ENCODE measurements at places on chromosomes 5 and 9. TPM values are rescaled to one million over a fixed set of nuclear protein-coding genes. Genes with fewer than 3 reads are reported as not detected.

Gene ALAD
- 22.4 TPM for total RNA-seq

Gene KIAA0825
- total RNA-seq: 1.9 TPM

Gene CARTPT
- total RNA-seq: not detected

Gene ADGRD2
- total RNA-seq: not detected

Gene TMOD1
- total RNA-seq: 5.2 TPM

Gene TMEM171
- total RNA-seq: 1.0 TPM

Gene WNK2
- not detected for total RNA-seq

Gene MTRR
- 25.9 TPM for total RNA-seq

Gene PCDHGA11
- 6.8 TPM for total RNA-seq

Gene NNT
- total RNA-seq: 84.6 TPM

Gene SPEF2
- 1.2 TPM for total RNA-seq

Gene SHOC1
- total RNA-seq: not detected

- DNase-seq: no peak
These were observed 19.0 kb upstream of the RUSC2 start for GRCh38 chr9:35470894-35471293.

DNA sequence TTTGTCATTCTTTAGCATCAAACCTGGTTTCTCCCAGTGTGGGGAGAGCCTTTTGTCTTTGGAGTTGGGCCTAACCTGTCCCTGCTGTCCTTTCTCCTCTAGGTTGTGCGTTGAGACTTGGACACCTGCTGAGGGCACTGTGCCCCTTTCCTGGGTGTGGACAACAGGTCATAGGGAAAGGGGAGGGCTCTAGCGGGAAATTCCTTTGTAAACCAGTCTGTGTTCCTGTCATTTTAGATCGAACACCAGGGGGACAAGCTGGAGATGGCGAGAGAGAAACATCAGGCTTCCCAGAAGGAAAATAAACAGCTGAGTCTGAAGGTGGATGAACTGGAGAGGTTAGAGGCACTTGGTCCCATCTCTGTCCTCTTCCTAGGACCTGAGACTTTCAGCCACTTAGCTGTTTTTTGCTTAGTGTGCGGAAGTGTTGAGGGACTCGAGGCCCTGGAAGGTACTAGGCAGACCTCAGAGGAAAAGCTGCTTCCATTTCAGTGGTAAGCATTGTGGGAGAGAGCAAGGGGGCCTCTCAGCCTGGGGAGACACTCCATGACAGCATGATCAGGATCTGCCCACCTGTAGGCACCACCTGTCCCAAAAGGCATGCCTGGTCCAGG lies 8.6 kb upstream of the GLE1 start:
- peak; percentile 37 for DNase-seq

- no peak for DNase-seq
These were observed 6.1 kb downstream of the CSNK1G3 start for GRCh38 chr5:123518111-123518510.

- DNase-seq: no peak
These were observed 75.4 kb upstream of the LPAR1 start for GRCh38 chr9:111113712-111114111.

DNA sequence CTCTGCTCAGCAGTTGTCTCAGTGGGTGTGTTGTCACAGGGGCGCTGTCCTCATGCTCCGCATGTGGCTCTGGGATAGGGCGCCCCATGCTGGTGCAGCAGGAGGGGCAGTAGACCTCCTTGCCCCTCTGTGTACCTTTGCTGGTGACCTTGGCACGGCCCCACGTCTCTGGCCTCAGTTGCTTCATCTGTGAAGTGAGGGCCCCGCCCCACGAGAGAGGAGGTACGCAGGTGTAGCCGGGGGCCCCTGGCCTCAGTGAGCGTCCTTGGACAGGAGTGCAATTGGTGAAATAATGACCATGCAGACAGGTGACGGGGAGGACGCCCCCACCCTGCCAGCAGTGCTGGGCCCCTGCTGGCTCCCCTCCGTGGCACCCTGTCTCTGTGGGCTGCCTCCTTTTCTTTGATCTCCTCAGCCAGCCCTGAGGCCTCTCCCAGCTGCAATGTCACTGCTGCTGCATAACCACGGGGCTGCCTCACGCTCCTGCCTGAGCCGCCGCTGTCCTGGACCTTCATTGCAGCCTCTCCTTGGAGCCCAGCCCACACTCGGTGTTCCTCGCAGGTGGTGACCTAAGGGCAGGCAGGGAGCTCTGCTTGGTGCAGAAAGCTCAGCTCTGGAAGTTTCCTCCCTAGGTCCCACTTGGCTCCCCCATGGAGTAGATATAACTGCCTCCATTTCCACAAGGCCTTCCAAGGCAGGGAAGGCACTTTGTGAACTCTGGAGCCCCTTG lies 57.3 kb downstream of the PHF2 start:
- no peak for DNase-seq

DNA sequence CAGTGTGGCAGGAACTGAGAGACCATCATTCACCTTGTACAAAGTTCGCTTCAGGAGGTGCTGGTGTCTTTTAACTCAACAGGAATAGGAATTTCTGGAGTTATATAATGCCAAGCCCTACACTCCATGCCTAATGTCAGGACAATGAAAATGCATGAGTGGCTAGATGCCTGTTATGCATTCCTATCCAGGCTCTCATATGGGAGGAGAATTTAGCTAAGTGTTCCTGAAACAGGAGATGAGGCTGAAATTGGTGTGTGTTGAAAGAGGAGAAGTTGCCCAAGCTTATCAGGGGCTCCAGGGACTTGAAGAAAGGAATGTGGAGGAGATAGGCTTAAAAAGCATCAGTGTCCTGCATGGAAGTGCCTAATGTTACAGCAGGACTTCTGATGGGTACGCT lies 26.8 kb upstream of the PRUNE2 start:
- no peak for DNase-seq

DNA sequence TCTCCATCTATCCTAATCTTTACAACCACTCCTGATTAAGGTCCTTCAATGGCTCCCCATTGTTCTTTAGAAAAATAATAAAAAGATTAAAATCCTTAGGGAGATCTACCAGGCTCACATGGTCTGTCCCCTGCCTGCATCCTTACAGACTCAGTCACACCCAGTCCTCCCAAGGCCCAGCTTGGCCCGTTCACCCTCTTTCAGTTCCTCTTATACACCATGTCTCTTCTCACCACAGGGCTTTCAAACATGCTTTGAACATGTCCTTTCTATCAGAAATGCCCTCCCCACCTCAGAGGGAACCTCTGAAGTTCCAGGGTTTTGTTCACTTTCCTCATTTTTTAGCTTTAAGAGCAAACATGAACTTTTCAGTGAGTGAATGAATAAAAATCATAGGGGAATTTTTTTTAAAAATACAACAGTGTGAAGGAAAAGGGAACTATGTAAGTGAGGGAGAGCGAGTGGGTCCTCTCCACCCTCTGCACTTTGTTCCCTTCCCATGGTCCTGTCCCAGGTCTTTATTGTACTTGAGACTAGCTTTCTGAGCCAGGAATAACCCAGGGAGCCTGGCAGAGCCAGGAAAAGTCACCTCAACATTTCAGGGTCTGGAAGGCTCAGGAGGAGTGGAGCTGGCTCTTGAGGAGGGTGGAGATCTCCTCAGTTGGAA lies 55.3 kb downstream of the TRPC7 start:
- DNase-seq: no peak

GRCh38 chr5:110517396-110517795 lies 209.1 kb downstream of the TMEM232 start:
- DNase-seq: no peak

GRCh38 chr9:76638001-76638400 lies 126.2 kb upstream of the PCA3 start:
- DNase-seq: no peak

GRCh38 chr5:32541241-32541640 lies 44.1 kb upstream of the SUB1 start:
- no peak for DNase-seq

- no peak for DNase-seq
These were observed 1.4 kb downstream of the OBP2B start for GRCh38 chr9:133207540-133208170.

GRCh38 chr9:8895861-8896224 lies 1096.3 kb upstream of the DMAC1 start:
- DNase-seq: peak; percentile 68

- DNase-seq: peak; percentile 54
These were observed 34.5 kb downstream of the KCTD16 start for GRCh38 chr5:144205141-144205551.

GRCh38 chr9:84251921-84252320 lies 88.6 kb downstream of the SLC28A3 start:
- DNase-seq: no peak

- peak; percentile 76 for DNase-seq
These were observed 46.4 kb upstream of the STK32A start for GRCh38 chr5:147188200-147189108.

DNA sequence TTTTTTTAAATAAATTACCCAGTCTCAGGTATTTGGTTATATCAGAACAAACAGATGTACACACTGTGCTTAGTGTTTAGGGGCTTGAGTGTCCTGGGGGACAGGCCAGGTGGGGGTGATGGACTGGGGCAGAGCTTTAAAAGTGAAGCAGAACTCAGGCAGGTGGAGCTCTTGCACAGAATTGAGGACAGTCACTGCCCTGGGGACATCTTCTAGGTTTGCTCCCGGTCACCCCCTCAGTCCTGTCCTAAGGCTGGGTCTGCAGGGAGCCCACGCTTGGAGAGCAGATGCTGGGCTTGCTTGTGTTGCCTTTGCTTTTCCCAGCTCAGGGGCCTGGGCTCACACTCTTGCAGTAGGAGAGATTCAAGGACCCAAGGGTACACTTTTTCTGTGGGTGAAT lies 10.8 kb downstream of the GADD45G start:
- DNase-seq: no peak

DNA sequence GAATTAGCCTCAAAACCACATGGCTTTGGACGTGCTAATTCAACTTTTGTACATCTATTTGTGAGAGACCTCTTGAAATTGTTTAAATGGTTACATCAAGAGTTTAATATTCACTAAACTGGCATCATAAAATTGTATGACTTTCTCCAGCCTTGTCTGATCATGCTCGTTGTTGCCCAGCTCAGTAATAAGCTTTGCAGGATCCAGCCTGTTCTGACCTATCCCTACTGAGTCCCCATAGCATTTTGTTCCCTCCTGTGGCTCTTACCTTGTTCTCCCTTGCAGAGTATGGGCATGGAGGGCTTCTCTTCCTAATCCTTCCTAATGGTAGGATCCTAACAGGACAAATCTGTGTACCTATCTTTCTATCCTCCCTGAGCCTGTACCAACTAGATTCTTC lies 6.3 kb downstream of the EXOSC3 start:
- DNase-seq: no peak

DNA sequence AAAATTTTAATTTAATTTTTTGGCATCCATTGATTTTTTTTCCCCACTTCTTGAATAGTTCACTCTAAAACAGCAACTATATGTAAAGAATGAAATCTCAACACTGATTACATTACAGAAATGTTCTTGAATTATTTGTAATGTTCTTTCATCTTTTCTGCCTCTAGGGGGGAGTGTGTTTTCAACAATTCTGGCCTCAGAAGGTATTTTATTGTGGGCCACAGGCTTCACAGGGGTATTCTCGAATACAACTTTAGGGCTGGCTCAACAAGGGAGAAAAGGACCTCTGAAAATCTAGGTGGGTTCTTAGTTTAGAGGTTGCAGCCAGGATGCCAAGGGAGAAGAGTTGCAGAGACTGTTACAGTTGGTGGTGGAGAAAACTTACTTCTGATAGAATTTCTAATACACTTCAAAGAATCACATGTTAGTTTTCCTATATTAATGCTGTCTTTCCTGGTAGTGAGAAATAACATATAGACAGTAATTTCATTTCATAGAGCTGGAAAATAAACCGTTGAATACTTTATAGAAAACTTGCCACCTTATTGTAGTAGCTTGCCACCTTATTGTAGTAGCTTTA lies 3.6 kb upstream of the NPR3 start:
- DNase-seq: peak; percentile 57

DNA sequence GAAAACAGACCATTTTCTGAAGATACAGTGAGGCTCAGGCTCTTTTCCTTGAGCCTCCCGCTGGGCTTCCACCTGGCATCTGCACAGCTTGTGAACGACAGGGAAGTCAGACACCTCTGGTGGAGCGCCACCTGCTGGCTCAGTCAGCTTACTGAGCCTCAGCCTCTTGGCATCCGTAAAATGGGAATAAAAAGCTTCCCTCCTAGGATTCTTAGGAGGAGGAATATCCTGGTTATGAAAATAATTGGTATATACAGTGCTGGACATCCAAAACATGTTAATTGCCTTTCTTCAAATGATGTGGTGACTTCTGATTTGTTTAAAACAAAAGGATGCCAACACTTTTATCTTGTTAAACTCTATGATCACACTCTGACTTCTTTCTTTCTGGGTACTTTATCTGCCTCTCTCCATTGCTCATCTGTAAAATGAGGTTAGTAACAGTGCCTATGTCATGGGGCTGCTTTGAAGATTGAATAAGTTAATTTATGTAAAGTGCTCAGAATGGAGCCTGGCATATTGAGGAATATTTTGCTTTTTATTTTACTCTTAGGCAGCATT lies 67.5 kb downstream of the MAMDC2 start:
- peak; percentile 88 for DNase-seq

DNA sequence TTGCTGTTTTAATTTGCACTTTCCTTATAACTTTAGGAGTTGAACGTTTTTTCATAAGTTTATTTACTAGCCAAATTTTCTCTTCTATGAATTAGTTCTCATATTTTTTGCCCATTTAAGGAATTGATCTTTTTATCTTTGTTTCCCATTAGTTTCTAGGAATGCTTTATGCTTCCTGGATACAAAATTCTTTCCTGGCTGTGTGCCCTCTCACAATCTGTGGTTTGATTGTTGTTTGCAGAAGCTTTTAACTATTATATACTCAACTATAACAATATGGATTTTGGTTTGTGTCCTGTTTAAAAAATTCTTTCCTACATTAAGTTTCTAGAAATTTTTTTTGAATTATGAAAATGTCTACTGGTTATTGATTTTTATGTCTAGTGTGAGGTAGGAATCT lies 206.3 kb downstream of the CSNK1G3 start:
- peak; percentile 87 for DNase-seq

DNA sequence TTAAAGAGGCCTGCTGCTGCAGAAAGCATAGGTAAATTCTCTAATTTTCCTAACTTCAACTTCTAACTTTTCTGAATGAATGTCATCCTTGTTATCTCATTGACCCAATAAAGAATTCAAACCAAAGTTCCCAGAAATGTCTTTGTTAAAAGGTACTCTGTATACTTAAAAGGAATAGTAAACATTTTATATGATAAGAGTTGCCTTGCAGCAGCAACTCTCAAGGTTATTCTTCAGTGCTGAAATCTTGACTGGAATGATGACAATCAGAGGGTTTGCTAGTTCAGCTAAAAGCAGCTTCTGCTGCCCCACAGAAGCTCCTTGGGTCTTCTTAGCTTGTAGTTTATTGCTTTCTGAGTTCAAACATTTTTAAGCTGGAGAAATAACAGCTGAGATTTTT lies 28.3 kb downstream of the FGF10 start:
- DNase-seq: no peak

- DNase-seq: peak; percentile 28
These were observed 10.3 kb downstream of the OCLN start for GRCh38 chr5:69502767-69503488.

GRCh38 chr5:135377751-135378680 lies 21.0 kb downstream of the MACROH2A1 start:
- DNase-seq: no peak

DNA sequence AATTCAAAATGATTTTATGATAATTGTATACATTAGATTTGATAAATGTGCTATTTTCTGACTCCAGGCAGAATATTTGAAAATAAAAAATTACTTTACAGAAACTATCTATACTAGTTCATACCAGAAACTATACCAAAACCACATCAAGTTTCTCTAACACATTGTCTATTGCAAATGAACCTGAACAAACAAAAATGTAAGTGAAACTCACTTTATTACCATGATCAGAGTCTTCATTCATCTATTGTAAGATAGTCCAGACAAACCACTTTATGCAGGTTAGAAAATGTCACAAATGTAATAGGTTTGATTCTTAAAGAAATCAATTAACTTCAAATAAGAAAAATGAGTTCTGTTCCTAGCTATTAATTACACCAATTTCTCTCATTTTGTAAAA lies 99.4 kb downstream of the OXCT1 start:
- DNase-seq: no peak
